Activated naive CD8-positive, alpha-beta T cell treated with anti-CD3 and anti-CD28 coated beads for 36 hours (primary cell): ENCODE measurements at places on chromosomes 12 and 14.

DNA sequence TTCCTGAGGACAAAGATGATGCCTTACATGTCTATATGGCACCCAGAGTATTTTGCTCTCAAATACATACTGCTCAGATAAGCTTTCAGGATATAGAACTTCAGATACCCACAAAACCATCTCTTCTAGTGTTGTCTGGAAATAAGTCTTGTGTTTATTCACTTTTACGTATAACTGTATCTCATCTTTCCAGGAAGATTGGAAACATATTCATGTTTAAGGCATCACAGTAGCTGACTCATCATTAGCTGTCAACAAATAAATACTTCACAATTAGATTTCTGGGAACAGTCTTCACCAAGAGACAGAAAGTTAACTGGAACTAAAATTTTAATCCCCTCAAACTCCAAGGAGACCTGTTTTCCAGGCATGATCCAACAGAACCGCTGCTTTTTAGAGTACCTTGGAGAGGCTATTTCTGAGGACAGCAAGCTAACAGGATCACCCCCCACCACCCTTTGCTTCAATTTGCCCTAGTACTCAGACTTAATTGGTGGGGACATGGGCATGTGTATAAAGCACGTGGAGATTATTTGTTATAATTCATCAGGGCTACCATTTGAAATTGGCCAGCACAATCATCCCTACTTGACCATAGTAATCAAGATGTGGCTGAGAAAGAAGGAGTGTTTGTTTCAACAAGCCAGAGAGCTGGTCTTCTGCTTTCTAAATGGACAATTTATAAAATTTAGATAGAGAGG, 129.3 kb upstream of the HIF1A start:
- no peak for DNase-seq

GRCh38 chr14:81537193-81537592, 3.5 kb upstream of the SEL1L start:
- no peak for DNase-seq

GRCh38 chr12:123141615-123142517, 9.0 kb downstream of the PITPNM2 start:
- no peak for DNase-seq

GRCh38 chr12:30884799-30885198, 41.7 kb upstream of the TSPAN11 start:
- no peak for DNase-seq

GRCh38 chr14:103846543-103847450, 578 bp downstream of the PPP1R13B start:
- DNase-seq: no peak
